ENCODE measurements at places on chromosomes 1 and 21. TPM values are rescaled to one million over a fixed set of nuclear protein-coding genes. Genes with fewer than 3 reads are reported as not detected.

DNA sequence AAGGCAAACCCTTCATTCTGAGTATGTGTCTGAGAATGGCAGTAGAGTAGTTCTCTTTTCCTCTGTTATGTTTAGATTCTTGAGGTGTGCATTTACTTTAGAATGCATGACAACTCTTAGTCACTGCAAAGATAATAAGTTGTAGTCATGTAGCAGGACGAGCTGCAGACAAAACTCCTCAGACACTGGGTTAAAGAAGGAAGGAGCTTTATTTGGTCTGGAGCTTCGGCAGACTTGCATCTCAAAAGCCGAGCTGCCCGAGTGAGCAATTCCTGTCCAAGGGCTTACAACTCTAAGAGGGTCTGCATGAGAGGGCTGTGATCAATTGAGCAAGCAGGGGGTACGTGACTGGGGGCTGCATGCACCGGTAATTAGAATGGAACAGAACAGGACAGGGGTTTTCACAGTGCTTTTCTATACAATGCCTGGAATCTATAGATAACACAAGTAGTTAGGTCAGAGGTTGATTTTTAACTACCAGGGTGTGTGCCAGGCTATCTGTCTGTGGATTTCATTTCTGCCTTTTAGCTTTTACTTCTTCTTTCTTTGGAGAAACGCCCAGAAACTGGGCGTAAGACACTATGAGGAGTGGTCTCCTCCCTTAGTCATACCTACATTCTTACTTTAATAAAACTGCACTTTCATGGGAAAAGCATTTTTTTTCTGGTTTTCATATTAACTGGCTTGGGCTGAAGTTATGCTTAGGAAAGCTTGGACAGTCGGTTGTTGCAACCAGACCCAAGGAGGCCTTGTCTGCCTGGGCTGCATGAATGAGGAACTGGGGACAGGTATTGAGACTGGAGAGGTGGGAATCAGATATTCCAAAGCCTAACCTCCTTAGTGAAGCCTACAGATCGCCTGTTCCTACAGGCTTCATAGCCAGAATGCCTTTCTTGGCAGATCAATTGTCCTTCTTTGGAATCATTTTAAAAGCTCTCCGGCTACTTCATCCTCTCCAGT lies 115.1 kb downstream of the RHOU start:
- H3K4me1 ChIP-seq, result no peaks in the 10 kb centered on the region
- DNase-seq, result no peak
- H3K27ac ChIP-seq, result no peak overlapping the region

CYP4A11 gene
- not detected for total RNA-seq

GRCh38 chr21:32044205-32045180 lies 171.7 kb downstream of the HUNK start:
- H3K4me1 ChIP-seq, result no peaks in the 10 kb centered on the region
- no peak for DNase-seq
- H3K27ac ChIP-seq, result no peak overlapping the region
- H3K4me3 ChIP-seq, result no peak overlapping the region

DNA sequence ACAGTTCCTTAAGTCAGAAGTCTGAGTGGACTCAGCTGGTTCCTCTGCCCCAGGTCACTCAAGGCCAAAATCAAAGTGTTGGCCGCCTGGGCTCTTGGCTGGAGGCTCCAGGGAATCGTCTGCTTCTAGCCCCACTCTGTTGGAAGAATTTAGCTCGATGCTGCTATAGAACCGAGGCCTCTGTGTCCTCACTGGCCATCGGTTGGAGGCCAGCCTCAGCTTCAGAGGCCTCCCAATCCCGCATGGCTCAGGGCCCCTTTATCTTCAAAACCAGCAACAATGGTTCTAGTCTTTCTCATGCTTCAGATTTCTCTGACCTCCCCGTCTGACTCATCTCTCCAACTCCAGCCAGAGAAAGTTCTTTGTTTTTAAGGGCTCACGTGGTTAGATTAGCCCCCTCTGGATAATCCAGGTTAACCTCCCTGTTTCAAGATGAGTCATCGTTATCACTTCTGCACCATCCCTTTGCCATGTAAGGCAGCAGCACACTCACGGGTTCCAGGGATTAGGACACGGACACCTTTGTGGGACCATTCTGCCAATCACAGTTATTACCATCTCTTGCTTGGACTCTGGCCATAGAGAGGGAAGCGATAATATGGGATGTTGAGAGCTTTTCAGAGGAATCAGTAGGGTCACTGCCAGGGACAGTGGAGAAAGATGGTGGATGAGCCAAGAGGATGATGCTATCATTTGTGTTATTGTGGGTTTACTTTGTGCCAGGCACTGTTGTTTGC lies 13.6 kb downstream of the FHAD1 start:
- H3K4me3 ChIP-seq, result no peak overlapping the region
- H3K36me3 ChIP-seq, result no peaks in the 10 kb centered on the region

EDN2 gene
- total RNA-seq, result 1.2 TPM

NFASC gene
- total RNA-seq, result 31.1 TPM

- no peaks in the 10 kb centered on the region for H3K27me3 ChIP-seq
- no peaks in the 10 kb centered on the region for H3K36me3 ChIP-seq
- no peaks in the 10 kb centered on the region for H3K4me1 ChIP-seq
- H3K4me3 ChIP-seq, result no peak overlapping the region
- H3K27ac ChIP-seq, result no peak overlapping the region
Observed at GRCh38 chr1:4805987-4806386, 151.6 kb downstream of the AJAP1 start.

GRCh38 chr1:115679141-115679611 lies 37.4 kb downstream of the VANGL1 start:
- peak overlapping the region; percentile 18 for H3K4me3 ChIP-seq
- DNase-seq, result no peak
- H3K4me1 ChIP-seq, result peaks cover 44% of the 10 kb centered on the region
- H3K27ac ChIP-seq, result peak overlapping the region; percentile 70
- H3K36me3 ChIP-seq, result peaks cover 11% of the 10 kb centered on the region

- H3K27me3 ChIP-seq, result no peaks in the 10 kb centered on the region
- H3K4me1 ChIP-seq, result peaks cover 8% of the 10 kb centered on the region
- no peaks in the 10 kb centered on the region for H3K36me3 ChIP-seq
- H3K27ac ChIP-seq, result no peak overlapping the region
- no peak for DNase-seq
- no peak overlapping the region for H3K4me3 ChIP-seq
Observed at GRCh38 chr1:6971048-6971447, 185.8 kb downstream of the CAMTA1 start.

DNA sequence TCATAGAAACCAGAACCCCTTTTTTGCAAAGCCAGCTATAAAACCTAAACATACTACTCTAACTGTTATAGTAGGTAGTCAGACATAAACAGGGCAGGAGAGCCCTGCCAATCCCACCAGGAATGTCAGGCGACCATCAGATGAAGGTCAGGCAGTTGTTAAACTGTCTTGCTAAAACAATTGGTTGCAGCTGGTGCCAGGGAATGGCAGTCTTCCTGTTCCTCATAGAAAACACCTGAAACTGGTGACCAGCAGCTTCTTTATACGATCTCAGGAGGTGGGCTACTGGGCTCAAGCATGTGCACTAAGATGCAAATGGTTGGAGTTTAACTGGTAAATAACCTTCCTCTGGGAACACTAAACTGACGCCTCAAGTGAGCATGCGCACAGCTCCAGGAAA lies 224.1 kb downstream of the COL11A1 start:
- no peaks in the 10 kb centered on the region for H3K4me1 ChIP-seq
- H3K4me3 ChIP-seq, result no peak overlapping the region
- no peaks in the 10 kb centered on the region for H3K27me3 ChIP-seq
- H3K36me3 ChIP-seq, result no peaks in the 10 kb centered on the region

GRCh38 chr1:119409731-119410130 lies 5.2 kb upstream of the HSD3B2 start:
- no peak for DNase-seq
- no peaks in the 10 kb centered on the region for H3K4me1 ChIP-seq
- H3K27ac ChIP-seq, result no peak overlapping the region
- no peak overlapping the region for H3K4me3 ChIP-seq
- no peaks in the 10 kb centered on the region for H3K27me3 ChIP-seq
- no peaks in the 10 kb centered on the region for H3K36me3 ChIP-seq

GRCh38 chr1:46607345-46608130 lies 3.5 kb upstream of the MKNK1 start:
- no peak overlapping the region for H3K4me3 ChIP-seq
- H3K27ac ChIP-seq, result no peak overlapping the region
- no peaks in the 10 kb centered on the region for H3K27me3 ChIP-seq
- H3K4me1 ChIP-seq, result peaks cover 38% of the 10 kb centered on the region
- H3K36me3 ChIP-seq, result peaks cover 38% of the 10 kb centered on the region

DNA sequence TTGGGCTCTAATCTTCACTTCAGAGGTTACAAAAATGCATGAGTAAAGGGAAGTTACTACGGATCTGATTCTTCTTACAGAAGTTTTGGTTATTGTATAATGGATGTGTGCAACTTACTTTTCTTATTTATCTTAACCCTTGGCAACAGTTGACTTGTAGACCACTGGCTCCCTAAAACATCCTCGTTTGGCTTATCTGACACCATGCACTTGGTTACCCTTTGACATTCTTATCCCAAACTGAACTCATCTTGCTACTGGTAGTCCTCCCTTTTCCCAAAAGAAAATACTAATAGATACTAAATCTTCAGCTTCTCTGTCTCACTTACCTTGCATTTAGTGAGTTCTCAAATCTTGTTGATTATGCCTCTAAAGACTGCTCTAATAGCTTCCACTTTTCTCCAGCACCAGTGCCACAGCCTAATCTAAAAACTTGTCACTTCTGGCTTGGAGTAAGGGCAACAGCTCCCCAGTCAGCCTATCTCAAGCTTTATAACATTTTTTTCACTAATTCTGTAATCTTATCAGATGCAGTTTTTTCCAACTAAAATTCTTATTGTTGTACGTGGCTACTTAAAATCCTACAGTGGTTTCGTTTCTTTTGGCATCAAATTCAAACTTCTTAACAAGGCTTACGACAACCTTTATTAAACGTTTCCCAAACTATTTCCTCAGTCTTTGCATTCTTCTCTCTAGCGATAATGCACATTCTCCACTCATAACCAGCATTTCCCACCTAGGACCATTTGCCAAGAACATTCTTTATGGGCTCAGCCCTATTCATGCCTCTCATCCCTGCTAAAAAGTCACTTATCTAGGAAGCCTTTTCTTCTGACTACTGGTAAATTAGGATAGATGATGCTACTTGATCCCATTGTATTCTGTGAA lies 204.2 kb downstream of the KCNT2 start:
- H3K27me3 ChIP-seq, result no peaks in the 10 kb centered on the region
- H3K4me1 ChIP-seq, result peaks cover 40% of the 10 kb centered on the region
- H3K4me3 ChIP-seq, result no peak overlapping the region
- DNase-seq, result no peak
- H3K27ac ChIP-seq, result peak overlapping the region; percentile 77

FAAH gene
- 3.7 TPM for total RNA-seq

DNA sequence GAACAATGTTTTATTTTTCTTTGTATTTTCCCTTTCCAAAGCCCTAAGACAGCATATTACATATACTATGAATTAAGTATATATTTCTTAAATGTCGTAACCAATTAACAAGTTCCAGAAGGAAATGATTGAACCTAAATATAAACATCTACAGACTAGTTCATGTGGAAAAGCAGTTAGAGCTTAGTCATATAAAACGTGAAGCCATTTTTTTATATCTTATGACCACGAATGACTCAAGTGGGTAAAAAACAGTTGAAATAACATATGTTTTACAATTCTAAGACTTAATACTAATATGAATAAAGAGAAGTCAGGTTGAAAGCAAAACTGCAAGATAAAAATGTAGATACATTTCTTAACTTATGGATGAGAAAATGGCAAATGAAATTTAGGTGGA lies 307.3 kb downstream of the BRINP3 start:
- DNase-seq, result no peak
- H3K4me1 ChIP-seq, result no peaks in the 10 kb centered on the region
- H3K27me3 ChIP-seq, result no peaks in the 10 kb centered on the region
- no peak overlapping the region for H3K4me3 ChIP-seq
- no peak overlapping the region for H3K27ac ChIP-seq

DNA sequence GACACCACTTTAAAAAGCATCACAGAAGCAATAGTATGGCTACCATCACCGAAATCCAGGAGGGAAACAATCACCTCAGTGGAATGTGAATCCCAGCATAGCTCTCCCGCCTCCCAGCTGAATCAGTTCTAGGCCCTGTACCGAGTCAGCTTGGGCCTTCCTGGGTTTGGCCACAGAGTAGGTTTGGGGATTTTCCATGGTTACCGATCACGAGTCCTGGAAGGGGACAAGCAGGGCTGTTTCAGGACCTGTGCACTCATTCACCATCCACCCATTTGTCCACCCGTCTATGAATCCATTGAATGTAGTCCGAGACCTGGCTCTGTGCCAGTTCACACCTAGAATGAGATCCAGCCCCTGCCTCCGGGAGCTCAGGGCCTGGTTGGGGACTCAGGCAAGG lies 94.2 kb downstream of the ARHGEF10L start:
- peaks cover 89% of the 10 kb centered on the region for H3K36me3 ChIP-seq
- no peak overlapping the region for H3K4me3 ChIP-seq
- H3K27me3 ChIP-seq, result no peaks in the 10 kb centered on the region
- H3K4me1 ChIP-seq, result peaks cover 14% of the 10 kb centered on the region
- no peak for DNase-seq
- peak overlapping the region; percentile 47 for H3K27ac ChIP-seq

HRNR gene
- total RNA-seq, result not detected

GRCh38 chr1:172185211-172185610 lies 235.3 kb upstream of the C1orf105 start:
- H3K4me1 ChIP-seq, result peaks cover 19% of the 10 kb centered on the region
- no peaks in the 10 kb centered on the region for H3K36me3 ChIP-seq
- H3K4me3 ChIP-seq, result no peak overlapping the region
- DNase-seq, result no peak
- no peak overlapping the region for H3K27ac ChIP-seq

NOS1AP gene
- total RNA-seq, result 9.0 TPM

SKI gene
- total RNA-seq, result 157 TPM

AMPD1 gene
- not detected for total RNA-seq

- no peaks in the 10 kb centered on the region for H3K27me3 ChIP-seq
- H3K27ac ChIP-seq, result no peak overlapping the region
- H3K4me1 ChIP-seq, result no peaks in the 10 kb centered on the region
- H3K4me3 ChIP-seq, result no peak overlapping the region
- no peaks in the 10 kb centered on the region for H3K36me3 ChIP-seq
Observed at GRCh38 chr1:205484985-205485967, 19.2 kb upstream of the CDK18 start.

IVL gene
- not detected for total RNA-seq

MPL gene
- total RNA-seq, result not detected

TIPRL gene
- 25.7 TPM for total RNA-seq

- H3K36me3 ChIP-seq, result no peaks in the 10 kb centered on the region
- H3K4me1 ChIP-seq, result peaks cover 3% of the 10 kb centered on the region
- no peaks in the 10 kb centered on the region for H3K27me3 ChIP-seq
- no peak for DNase-seq
- H3K27ac ChIP-seq, result no peak overlapping the region
Observed at GRCh38 chr1:33237579-33237978, 18.7 kb upstream of the ZNF362 start.

- H3K36me3 ChIP-seq, result no peaks in the 10 kb centered on the region
- H3K4me1 ChIP-seq, result peaks cover 4% of the 10 kb centered on the region
- no peak for DNase-seq
- no peaks in the 10 kb centered on the region for H3K27me3 ChIP-seq
Observed at GRCh38 chr1:23497777-23498439, 13.9 kb upstream of the ASAP3 start.

RGSL1 gene
- not detected for total RNA-seq

SMIM1 gene
- 16.3 TPM for total RNA-seq

Data from esophagus muscularis mucosa (tissue), 4 donors.